Ascending aorta (tissue), 2 donors: ENCODE measurements at places on chromosomes 3 and 15.

- peaks cover 7% of the 10 kb centered on the region for H3K4me1 ChIP-seq
- no peak overlapping the region for H3K4me3 ChIP-seq
- no peaks in the 10 kb centered on the region for H3K27me3 ChIP-seq
- no peak for DNase-seq
- H3K27ac ChIP-seq, result no peak overlapping the region
Measured at GRCh38 chr3:191348098-191348497, 17.8 kb upstream of the UTS2B start.

DNA sequence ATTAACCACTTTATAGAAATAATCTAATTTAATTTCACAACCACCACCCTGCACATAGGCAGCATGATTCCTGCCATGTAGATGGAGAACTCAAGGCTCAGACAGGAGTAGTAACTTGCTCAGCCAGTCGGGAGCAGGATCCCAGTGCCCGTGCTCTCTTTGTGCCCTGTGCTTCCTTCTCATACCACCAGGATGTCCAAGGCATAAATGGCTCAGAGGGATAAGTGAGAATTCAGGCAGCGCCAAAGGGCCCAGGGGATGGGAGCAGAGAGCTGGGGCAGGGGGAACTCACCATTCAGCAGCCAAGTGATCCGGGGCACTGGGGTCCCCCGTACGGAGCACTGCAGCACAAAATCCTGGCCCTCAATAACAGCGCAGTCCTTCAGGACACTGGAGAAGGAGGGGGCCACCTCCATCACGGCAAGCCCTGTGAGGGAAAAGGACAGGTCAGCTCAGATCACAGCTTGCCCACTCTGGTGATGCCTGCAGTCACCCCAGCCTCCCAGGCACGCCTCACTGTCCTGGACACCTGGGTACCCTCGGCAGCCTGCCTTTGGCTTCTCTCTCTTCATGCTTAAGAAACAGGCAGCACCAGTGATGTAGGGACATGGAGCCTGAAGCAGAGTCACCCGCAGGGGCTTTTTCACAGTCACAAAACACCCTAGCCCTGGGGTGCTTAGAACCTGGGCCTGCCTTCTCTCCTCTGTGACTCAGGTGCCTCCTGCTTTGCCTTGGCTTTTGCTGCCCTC lies 141.0 kb upstream of the HACD2 start:
- H3K27me3 ChIP-seq, result no peaks in the 10 kb centered on the region
- H3K27ac ChIP-seq, result peak overlapping the region; percentile 5
- peaks cover 25% of the 10 kb centered on the region for H3K4me1 ChIP-seq
- H3K4me3 ChIP-seq, result no peak overlapping the region
- no peaks in the 10 kb centered on the region for H3K36me3 ChIP-seq

DNA sequence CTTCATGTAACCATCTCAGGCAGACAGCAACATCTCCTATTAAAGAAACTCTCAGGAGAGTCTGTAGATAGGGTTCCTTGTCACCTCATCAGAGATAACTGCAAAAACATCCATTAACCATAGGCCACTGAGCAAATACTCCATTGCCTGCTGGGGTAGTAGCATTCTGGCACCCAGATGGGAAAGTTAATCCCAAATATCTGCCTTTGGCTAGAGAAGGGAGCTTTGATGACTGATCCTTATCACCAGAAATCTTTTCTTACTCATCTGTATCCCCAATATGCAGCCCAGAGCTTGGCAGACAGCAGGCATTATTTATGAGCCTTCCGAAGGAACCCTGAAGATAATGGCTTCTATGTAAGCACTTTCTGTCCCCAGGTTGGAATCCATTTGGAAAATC lies 173.1 kb downstream of the MFSD1 start:
- H3K4me3 ChIP-seq, result no peak overlapping the region
- H3K4me1 ChIP-seq, result no peaks in the 10 kb centered on the region
- no peaks in the 10 kb centered on the region for H3K36me3 ChIP-seq

DNA sequence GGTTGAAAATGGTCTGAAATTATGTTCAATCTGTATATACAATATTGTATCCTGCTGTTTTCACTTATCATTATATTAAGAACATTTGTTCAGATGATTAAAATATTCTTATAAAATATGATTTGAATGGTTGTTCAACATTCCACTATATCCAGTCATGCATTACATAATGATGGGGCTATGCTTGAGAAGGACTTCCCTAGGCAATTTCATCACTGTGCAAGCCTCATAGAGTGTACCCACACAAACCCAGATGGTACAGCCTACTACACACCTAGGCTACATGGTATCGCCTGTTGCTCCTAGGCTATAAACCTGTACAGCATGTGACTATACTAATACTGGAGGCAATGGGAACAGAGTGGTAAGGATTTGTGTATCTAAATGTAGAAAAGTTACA lies 30.5 kb downstream of the SLC7A14 start:
- H3K27ac ChIP-seq, result no peak overlapping the region
- DNase-seq, result no peak
- no peaks in the 10 kb centered on the region for H3K27me3 ChIP-seq
- no peaks in the 10 kb centered on the region for H3K36me3 ChIP-seq
- no peaks in the 10 kb centered on the region for H3K4me1 ChIP-seq

GRCh38 chr3:3587647-3587972 lies 211.6 kb upstream of the LRRN1 start:
- H3K27me3 ChIP-seq, result no peaks in the 10 kb centered on the region
- no peaks in the 10 kb centered on the region for H3K36me3 ChIP-seq
- no peaks in the 10 kb centered on the region for H3K4me1 ChIP-seq

DNA sequence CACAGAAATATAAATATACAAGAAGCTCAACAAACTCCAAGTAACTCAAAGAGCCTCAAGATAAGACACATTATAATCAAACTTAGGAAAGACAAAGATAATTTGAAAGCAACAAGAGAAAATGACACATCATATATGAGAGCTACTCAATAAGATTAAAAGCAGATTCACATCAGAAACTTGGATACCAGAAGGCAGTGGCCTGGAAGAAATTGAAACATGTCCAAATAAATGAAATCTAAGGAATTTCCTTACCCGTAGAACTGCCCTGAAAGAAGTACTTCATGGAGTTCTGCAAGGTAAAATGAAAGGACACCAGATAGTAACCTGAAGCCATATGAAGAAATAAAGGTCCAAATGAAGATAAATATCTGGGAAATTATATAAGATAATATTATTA lies 113.9 kb downstream of the LSAMP start:
- no peaks in the 10 kb centered on the region for H3K4me1 ChIP-seq
- no peaks in the 10 kb centered on the region for H3K36me3 ChIP-seq
- no peak overlapping the region for H3K27ac ChIP-seq
- no peaks in the 10 kb centered on the region for H3K27me3 ChIP-seq
- H3K4me3 ChIP-seq, result no peak overlapping the region

- H3K27ac ChIP-seq, result no peak overlapping the region
- H3K27me3 ChIP-seq, result no peaks in the 10 kb centered on the region
- no peaks in the 10 kb centered on the region for H3K36me3 ChIP-seq
- no peak overlapping the region for H3K4me3 ChIP-seq
Measured at GRCh38 chr3:197901626-197902025, 48.4 kb upstream of the RPL35A start.

- no peak overlapping the region for H3K27ac ChIP-seq
- no peak overlapping the region for H3K4me3 ChIP-seq
- H3K4me1 ChIP-seq, result peaks cover 11% of the 10 kb centered on the region
Measured at GRCh38 chr3:186643493-186643892, 3.3 kb downstream of the FETUB start.
